ENCODE measurements at places on chromosomes 2 and 18.

- no peak for DNase-seq
Measured at GRCh38 chr2:18500333-18500732, 60.1 kb downstream of the RDH14 start.

DNA sequence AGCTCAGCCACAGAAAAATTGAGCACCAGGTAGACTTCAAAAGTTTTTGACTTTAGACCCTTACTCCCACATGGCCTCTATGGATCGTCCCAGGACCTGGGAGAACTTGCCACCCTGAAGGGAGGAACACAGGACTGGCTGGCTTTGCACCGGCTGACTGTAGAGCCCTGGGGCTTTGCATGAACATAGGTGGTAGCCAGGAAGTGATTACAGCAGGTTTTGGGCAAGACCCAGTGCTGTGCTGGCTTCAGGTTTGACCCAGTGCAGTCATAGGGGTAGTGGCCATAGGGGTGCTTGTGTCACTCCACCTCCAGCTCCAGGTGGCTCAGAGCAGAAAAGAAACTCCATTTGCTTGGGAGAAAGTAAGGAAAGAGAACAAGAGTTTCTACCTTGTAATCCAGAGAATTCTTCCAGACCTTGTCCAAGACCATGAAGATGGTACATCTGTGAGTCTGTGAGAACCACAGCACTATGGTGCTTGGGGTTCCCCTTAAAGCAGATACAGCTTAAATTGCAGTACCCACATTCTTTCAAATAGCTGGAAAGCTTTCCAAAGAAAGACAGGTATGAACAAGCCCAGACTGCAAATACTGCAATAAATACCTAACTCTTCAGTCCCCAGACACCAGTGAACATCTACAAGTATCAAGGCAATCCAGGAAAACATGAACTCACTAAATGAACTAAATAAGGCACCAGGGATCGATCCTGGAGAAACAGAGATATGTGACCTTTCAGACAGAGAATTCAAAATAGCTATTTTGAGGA is 13.0 kb upstream of the SESTD1 start:
- no peak for DNase-seq

DNA sequence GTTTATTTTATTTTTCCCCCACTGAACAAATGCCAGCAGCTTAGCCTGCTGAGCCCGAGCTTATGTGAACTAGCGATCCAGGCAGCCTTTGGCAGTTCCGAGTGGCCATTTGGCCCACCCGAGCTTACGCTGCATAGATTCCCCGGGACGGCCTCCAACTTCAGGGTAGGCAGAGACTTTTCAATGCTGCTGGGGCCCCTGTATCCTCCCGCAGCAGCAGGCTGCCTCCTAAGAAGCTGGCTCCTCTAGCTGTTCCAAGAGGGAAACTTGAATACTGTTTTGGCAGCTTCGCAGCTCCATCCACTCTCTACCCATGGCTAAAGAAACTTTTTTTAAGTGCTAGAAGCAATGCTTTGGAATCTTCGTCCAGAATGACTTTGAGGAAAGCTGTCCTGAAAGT is 295.2 kb downstream of the SS18 start:
- DNase-seq: no peak

- DNase-seq: no peak
Measured at GRCh38 chr2:142435847-142436246, 305.0 kb upstream of the LRP1B start.

DNA sequence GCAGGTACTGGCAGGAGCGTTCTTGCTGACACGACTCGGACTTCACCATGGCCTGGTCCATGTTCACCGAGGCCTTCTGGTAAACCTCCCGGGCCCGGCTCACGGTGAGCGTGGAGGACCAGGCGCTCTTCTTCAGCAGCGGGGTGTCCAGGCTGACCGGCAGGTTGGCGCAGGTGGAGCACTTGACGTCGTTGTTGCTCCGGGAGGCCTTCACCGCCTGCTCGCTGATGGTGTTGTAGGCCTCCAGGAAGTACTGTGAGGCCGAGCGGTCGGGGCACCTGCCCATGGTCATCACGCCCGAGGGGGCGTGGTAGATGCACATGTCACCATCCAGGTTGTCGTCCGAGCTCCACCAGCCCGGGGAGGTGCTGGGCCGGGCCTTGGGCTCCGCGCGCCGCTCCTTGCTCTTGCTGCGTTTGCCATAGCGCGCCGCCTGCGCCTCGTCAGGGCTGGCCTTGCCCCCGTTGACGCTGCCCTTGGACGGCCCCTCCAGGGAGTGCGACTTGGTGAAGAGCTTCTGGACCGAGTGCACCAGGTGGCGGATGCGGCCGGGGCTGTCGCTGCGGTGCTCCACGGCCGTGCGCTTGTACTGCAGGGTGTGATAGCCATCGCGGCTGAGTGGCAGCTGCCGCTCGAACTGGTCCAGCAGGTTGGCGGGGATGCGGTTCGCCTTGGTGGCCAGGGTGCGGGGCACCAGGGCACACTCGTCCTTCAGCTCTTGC is 429.3 kb downstream of the TGIF1 start:
- DNase-seq: no peak

DNA sequence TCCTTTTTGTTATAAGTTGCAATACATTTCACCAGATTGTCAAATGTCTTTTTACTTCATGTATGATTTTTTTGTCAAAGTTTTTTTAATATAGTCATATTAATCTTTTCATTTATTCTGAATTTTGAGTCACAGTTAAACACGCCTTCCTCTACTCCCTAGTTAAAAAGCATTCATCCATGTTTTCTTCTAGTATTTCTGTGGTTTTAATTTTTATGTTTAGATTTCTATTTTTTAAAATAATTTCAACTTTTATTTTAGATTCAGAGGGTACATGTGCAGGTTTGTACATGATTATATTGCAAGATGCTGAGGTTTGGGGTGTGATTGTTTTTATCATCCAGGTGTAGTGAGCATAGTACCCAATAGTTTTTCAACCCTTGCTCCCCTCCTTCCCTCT is 146.7 kb upstream of the MYO3B start:
- no peak for DNase-seq
